ENCODE measurements at places on chromosomes 2 and 18.

DNA sequence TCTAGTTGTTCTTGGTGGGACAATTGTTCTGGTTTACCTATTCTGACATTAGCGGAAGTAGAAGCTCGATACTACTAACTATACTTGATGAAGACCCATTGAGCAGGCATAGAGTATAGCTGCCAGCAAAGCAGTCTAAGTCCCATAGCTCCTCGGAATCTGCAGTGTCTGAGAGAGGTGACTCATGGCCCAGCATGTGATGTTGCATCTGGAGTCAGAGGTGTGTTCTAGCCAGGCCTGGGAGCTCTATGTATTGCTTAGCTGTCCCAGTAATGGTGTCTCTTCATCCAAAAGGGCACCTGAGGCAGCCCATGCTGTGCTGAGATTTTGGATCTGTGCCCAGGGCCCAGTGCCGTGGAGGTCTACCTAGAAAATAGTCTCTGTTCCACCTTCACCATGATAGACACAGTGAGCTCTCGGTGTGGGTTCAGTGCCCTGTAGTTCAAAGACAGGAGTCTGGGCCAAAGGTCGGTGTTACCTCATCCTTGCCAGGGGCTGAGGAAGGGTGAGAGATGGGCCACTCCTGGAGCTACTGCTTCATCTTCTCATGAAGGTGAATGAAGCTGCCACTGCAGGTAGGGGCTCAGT is 47.3 kb downstream of the MEX3C start:
- no peak for DNase-seq

DNA sequence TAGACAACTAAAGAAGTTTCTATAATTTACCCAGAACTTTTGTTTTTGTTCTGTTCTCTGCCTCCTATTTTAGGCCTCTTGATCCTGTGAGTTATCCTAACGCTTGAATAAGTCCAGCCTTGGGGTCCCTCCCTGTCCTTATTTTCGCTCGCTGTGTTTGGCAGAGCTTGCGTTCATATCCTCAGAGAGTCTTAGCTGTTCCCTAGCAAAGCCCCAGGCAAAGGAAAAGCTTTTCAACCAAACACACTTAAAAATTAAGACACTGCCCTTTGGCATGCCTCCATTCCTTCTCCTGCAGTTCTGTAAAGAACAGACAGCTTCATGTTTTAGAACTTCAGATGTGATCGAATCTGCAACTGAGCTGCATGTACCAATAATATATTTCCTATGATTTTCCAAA is 517.2 kb downstream of the SUCLG1 start:
- DNase-seq: no peak

GRCh38 chr2:43268066-43268953 is 41.9 kb upstream of the ZFP36L2 start:
- DNase-seq: no peak

- no peak for DNase-seq
These were observed 558 bp downstream of the TTC39C start for GRCh38 chr18:24014986-24015638.

DNA sequence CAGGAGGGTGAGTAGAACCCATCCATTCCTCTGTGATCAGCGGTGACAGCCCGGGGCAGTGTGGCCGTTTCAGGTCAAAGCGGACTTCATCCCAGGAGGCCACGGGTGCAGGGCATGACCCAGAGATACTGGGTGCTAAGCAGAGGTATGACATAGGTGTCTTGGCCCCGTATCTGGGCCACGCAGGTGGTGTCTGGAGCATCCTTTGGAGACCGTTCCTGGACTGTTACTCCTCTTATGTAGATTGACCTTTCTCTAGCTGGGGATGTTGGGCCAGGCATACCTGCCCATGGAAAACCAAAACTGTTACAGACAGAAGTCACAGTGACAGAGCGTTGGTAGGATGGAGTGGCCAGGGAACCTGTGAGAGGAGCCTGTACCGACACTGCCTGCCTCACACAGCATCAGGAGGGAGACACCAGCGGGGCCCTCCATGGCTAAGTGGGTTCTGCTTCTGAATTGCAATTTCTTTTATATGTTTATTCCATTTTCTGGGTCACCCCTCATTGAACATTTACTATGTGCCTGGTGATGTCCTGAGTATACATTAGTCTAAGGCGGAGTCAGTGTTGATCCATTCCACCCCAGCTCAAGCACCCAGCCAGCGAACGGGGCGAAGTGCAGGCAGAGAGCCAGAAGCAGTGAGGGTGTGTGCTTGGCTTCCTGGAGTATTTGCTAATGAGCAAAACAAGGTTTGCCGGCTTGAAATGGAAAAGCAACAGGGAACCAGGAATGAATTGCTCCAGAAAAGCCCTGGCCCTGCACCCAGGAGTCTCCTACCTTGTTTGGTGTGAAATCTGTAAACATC is 141.7 kb downstream of the SH3RF3 start:
- DNase-seq: no peak

- no peak for DNase-seq
These were observed 112.1 kb upstream of the HAAO start for GRCh38 chr2:42904576-42904876.

All from T-helper 2 cell (primary cell).